ENCODE measurements at places on chromosomes 7 and 10. TPM values are rescaled to one million over a fixed set of nuclear protein-coding genes. Genes with fewer than 3 reads are reported as not detected.

FFAR4 gene
- polyA plus RNA-seq = 0.25 TPM

DNA sequence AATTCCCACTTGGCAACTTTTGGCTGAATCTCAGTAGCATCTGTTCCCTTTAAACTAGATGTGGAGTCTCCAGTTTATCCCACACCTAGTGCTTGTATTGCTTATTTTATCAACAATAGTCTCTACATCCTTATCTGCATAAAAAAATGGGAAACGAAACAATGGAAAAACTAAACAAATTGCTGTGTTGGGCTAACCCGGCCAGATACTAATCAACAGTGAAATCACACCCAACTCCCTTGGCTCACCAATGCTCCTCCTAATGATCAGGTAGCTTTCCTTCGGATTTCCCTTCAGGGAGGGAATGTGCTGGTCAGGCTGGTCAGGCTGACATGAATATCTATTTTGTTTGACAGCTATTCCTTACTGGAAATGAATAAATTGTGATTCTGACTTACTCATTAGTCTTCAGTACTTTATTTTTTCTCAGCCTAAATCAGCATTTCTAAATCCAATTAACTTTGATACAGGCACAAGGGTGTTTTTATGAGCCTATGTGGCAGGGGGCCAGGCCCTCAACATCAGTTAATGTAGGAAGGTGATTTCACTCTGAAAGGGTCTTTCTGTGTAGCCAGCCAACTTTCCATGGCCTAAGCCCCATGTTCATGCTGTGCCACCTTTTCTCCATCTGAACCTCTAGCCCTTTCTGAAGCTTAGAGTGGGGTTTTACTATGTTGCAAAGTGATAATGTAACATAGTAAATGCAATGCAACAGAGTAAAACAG lies 170.5 kb upstream of the NPSR1 start:
- H3K4me1 ChIP-seq = no peaks in the 10 kb centered on the region
- no peaks in the 10 kb centered on the region for H3K27me3 ChIP-seq
- no peaks in the 10 kb centered on the region for H3K36me3 ChIP-seq
- no peak overlapping the region for H3K4me3 ChIP-seq
- no peak overlapping the region for H3K27ac ChIP-seq

CHAT gene
- not detected for polyA plus RNA-seq

DNA sequence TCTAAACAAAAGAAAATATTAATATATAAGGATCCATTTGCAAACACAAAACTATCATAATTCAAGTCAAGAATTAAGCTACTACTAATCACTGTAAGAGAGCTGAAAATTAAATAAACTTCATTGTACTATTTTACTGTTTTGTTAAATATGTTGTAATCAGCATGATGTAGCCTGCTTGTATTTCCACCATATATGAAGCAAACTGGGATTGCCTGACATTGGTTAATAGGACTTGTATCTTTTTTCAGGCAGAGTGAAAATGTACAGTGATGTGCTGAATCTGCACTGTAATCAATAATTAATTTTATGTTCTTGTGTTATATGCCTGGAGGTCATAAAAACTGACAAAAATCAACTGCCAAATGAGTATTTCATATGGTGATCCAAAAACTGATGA lies 25.4 kb downstream of the TRDMT1 start:
- no peaks in the 10 kb centered on the region for H3K27me3 ChIP-seq
- H3K4me3 ChIP-seq = no peak overlapping the region
- H3K36me3 ChIP-seq = no peaks in the 10 kb centered on the region
- no peak for DNase-seq
- H3K27ac ChIP-seq = no peak overlapping the region
- no peaks in the 10 kb centered on the region for H3K4me1 ChIP-seq

DNA sequence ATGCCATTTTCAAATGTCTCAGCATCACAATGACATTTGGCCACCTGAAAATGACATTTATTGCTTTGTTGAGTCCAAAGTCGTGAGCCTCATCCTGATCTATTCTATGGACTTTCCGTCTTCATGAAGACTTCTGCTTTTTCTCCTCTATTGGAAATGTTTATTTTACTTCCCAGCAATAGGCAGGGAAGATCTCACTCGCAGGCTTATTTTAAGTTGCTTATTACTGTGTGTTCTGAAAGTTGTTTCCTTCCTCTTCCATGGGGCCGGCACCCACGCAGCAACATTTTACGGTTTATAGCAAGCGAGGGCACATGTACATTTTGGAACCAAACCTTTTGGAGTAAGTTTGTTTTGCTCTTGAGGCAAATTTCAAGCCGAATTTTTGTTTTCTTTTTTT lies 221.0 kb upstream of the KLF6 start:
- H3K36me3 ChIP-seq = no peaks in the 10 kb centered on the region
- no peak overlapping the region for H3K27ac ChIP-seq
- H3K4me1 ChIP-seq = no peaks in the 10 kb centered on the region
- no peaks in the 10 kb centered on the region for H3K27me3 ChIP-seq

DNA sequence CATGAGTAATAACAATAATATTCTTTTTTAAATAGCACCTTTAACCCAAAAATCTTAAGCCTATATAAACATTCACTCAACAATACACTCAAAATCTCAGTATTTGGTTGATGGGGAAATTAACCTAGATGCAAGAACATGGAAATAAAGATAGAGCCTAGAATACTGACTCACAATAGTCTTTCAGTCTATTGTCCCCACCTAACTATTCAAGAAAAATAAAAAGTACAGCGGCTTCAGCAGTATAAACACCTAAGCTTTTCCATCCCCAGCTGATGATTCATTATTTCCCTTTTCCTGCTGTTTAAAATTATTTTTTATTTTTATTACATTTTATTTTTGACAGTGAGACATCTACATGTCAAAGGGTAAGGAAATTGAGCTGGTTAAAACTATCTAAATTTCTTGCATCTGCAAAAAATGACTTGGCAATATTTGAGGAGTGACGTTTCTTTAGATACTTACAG lies 201.4 kb downstream of the FZD1 start:
- no peaks in the 10 kb centered on the region for H3K36me3 ChIP-seq
- no peak overlapping the region for H3K4me3 ChIP-seq
- H3K27me3 ChIP-seq = no peaks in the 10 kb centered on the region
- DNase-seq = no peak

GRCh38 chr7:105448181-105448580 lies 59.5 kb upstream of the SRPK2 start:
- H3K4me1 ChIP-seq = no peaks in the 10 kb centered on the region
- DNase-seq = no peak
- no peak overlapping the region for H3K27ac ChIP-seq
- H3K4me3 ChIP-seq = no peak overlapping the region

All from thymus (tissue), 14 donors.